SJSA1 (cell line): ENCODE measurements at places on chromosomes 7 and 10.

DNA sequence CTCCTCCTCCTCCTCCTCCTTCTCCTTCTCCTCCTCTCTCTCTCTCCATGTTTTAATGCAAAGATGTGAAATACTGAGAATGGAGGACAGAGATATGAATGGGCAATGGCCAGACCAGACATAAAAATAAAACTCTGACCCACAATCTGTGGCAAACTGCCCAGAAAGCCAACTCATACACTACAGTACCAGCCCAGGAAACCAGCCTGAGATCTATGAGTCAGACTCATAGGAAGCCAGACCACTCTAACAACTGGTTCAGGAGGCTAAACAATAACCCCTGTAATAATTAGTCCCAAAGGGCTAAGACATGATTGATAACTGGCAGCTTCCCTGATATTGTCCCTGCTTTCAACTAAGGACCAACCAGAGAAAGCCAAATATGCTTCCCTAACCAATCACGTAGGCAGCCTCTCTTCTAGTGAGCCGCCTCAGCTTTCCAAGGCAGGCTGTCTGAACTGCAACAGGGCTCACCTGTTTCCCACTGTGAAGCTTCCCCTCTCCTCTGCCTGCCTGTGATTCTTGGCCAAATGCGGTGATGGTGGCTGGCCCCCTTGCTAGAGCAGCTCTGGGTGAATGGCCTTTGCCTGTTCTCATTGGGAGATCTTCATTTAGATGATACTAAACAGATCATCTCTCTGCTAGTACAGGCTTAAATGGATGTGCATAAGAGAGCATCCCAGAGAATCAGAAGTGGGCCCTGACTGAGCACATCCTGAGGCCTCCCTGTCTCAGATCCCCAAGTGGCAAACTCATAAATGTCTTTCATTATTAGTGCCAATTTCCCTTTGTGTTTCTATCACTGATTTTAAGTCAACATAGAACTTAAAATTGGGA, 817.6 kb downstream of the TNS3 start:
- no peak overlapping the region for H3K4me3 ChIP-seq
- peaks cover 18% of the 10 kb centered on the region for H3K4me1 ChIP-seq
- no peaks in the 10 kb centered on the region for H3K36me3 ChIP-seq
- no peaks in the 10 kb centered on the region for H3K27me3 ChIP-seq
- 0 out of 2 replicates have a peak overlapping the region, but pooled peaks have one; percentile 5 for H3K27ac ChIP-seq
- DNase-seq: peak; percentile 90

DNA sequence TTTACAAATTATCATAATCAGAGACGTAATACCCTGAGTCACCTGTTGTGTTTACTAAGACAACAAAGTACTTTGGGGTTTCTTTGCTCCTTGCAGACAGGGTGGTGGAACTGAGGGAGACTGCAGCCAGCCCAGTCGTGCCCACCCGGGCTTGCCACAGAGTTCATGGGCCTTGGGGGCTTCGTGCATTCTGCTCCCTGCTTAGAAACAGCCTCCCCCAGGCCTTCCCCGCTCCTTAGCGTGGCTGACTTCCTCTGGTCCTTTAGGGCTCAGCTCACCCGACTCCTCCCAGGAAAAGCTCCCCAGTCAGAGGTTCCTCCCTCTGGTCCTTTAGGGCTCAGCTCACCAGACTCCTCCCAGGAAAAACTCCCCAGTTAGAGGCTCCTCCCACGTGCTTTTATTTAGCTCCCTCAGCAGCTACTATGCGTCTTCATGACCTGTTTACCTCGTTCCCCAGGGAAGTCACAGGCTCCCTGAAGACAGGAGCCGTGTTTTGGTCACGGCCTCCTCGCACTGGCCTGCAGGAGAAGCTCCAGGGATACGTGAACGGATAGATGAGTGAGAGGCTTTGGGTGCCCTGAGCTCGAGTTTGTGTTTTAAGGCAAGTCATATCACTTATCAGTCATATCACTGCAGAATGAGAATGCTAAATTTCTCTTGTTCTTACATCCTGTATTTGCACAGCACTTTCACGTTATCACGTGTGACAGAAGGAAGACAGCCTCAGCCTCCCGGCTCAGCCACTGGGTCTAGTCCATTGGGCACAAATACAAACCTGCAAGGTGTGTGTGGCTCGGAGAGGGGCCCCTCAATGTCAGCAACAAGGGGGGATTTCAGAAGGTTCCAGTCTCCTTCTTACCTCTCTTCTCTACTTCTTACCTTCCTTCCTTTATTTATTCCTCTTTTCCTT, 52.7 kb upstream of the VIPR2 start:
- H3K27ac ChIP-seq: no peak overlapping the region
- no peak for DNase-seq
- no peaks in the 10 kb centered on the region for H3K27me3 ChIP-seq
- H3K36me3 ChIP-seq: no peaks in the 10 kb centered on the region
- H3K4me1 ChIP-seq: no peaks in the 10 kb centered on the region
- no peak overlapping the region for H3K4me3 ChIP-seq

GRCh38 chr7:145644426-145645134, 472.0 kb upstream of the CNTNAP2 start:
- no peaks in the 10 kb centered on the region for H3K4me1 ChIP-seq
- H3K27ac ChIP-seq: no peak overlapping the region
- DNase-seq: no peak
- no peaks in the 10 kb centered on the region for H3K36me3 ChIP-seq

- peaks cover 12% of the 10 kb centered on the region for H3K36me3 ChIP-seq
- no peaks in the 10 kb centered on the region for H3K4me1 ChIP-seq
- no peak overlapping the region for H3K27ac ChIP-seq
- no peak overlapping the region for H3K4me3 ChIP-seq
- H3K27me3 ChIP-seq: no peaks in the 10 kb centered on the region
Measured at GRCh38 chr7:92496876-92497275, 19.1 kb upstream of the ERVW-1 start.

DNA sequence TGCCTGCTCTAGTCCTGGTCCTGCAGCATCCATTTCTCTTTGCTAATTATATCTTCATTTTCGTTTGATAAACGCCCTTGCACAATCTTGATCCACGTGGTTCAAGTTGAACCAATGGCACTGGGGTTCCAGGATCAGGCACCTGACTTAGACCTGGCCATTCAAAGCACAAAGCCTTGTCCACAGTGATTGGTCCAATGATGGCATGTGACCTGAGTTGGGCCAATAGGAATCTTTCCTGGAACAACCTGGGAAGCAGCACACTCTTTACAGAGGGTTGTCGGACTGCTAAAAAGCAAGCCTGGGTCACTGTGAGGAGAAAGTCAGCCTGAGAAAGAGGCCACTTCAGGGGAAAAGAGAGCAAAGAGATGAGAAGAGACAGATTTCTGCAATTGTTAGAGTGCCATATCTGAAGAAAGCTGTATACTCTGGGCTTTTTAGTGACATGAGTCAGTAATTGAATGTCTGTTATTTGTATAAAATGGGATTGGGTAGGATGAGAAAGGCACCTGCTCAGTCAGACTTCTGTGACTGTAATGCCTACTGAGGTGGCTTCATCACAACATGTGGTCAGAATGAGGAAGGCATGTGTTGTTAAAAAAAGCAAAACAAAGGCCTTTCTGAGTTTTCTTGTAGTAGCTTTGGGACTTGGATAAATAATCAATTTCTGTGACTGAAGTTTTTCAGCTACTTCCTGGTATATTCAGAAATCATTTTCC, 4.4 kb upstream of the STEAP4 start:
- no peaks in the 10 kb centered on the region for H3K4me1 ChIP-seq
- no peak overlapping the region for H3K27ac ChIP-seq
- no peak for DNase-seq
- no peaks in the 10 kb centered on the region for H3K36me3 ChIP-seq

DNA sequence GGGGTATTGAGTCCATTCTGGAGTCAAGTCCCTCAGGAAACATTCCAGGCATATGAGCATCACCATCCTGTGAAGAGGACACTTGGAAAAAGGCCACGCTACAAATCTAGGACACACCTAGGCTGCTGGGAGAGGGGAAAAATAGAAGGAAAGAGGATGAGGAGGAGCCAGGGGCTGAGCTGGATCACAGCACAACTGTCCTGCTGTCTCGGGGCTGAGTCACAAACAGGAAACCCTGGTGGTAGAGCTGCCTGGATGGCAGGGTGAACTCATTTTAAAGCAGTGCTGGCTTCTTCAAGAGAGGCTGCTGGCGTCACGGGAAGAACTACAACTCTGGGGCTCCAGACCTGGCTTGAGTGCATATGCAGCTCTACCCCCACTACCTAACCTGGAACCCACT, 151.5 kb downstream of the RNF216 start:
- no peak overlapping the region for H3K4me3 ChIP-seq
- peaks cover 45% of the 10 kb centered on the region for H3K36me3 ChIP-seq
- H3K27me3 ChIP-seq: no peaks in the 10 kb centered on the region
- no peak overlapping the region for H3K27ac ChIP-seq
- peak; percentile 41 for DNase-seq

DNA sequence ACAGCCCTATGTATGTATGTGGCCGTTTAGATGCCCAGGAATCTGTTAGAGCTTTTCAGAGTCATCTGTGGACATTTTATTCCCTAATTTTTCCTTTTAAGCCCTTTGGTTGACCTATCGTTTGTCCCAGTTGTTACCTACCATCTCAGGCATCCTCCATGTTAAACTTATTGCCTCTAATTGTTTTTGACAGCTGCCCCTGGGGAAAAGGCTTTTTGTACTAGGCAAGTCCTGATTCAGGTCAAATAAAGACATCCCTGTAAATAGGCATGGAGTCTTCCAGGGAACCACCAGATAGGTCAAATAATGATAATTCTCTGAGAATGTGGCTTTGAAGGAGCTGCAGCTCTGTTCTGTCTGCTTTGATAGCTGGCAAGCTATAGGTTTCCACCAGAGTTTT, 87.7 kb upstream of the CYP26C1 start:
- H3K27me3 ChIP-seq: no peaks in the 10 kb centered on the region
- DNase-seq: no peak
- no peak overlapping the region for H3K4me3 ChIP-seq
- no peaks in the 10 kb centered on the region for H3K36me3 ChIP-seq
- peak overlapping the region; percentile 86 for H3K27ac ChIP-seq

DNA sequence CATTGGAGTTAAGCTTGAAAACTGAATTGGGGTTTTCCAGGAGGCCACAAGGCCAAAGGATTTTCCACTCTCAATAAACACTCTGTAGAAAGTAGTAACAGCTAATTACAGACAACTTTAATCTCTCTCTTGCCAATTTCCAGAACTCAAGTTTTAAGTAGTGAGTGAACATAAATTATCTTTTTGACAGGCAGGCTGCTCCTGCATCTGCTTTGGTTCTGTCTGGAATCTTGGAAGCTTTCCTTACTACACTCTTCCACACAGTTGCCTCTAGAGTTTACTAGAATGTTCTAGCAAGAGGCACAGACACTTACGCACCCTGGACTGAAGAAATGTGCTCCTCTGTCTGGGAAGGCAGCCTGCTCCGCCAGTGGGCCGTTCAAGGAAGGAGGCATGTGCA, 90.5 kb upstream of the WAC start:
- no peaks in the 10 kb centered on the region for H3K27me3 ChIP-seq
- no peaks in the 10 kb centered on the region for H3K4me1 ChIP-seq
- no peaks in the 10 kb centered on the region for H3K36me3 ChIP-seq
- H3K27ac ChIP-seq: no peak overlapping the region

DNA sequence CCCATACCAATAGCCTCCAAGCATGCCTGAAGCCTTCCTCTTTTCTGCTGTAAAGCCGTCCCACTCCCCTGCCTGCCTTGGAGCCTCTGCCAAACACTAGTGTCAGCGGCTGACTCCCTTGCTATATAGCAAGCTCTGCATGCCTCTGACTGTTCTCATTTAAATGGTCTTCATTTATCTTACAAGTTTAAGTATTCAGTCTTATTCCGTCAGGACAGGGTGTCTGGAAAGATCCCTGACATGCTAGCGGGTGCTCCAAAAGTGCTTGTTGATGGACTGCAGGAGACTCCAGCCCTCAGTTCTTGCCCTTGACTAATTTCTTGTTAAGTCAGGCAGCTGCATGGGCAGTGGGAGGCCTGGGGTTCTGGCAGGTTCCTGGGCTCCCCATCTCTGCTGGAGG, 298.7 kb downstream of the GFRA1 start:
- no peak for DNase-seq
- no peaks in the 10 kb centered on the region for H3K4me1 ChIP-seq
- no peak overlapping the region for H3K27ac ChIP-seq

DNA sequence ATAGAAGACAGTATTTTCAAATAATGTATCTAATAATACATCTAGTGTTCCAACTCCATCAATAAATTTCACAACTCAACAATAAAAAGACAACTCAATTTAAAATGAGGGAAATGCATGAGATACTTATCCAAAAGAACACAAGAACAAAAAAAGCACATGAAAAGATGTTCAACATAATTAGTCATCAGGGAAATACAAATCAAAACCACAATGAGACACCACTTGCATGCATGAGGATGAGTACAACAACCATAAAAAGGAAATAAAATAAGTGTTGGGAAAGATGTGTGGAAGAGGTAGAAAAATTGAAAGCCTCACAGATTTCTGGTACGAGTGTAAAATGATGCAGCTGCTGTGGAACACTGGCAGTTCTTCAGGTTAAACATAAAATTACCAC, 111.6 kb upstream of the PTPRZ1 start:
- no peaks in the 10 kb centered on the region for H3K36me3 ChIP-seq
- no peak for DNase-seq
- no peak overlapping the region for H3K4me3 ChIP-seq
- no peak overlapping the region for H3K27ac ChIP-seq

GRCh38 chr10:17785276-17785930, 23.7 kb upstream of the MRC1 start:
- H3K27ac ChIP-seq: peak overlapping the region; percentile 50
- H3K4me3 ChIP-seq: no peak overlapping the region
- DNase-seq: no peak
- H3K4me1 ChIP-seq: peaks cover 57% of the 10 kb centered on the region
- no peaks in the 10 kb centered on the region for H3K27me3 ChIP-seq

DNA sequence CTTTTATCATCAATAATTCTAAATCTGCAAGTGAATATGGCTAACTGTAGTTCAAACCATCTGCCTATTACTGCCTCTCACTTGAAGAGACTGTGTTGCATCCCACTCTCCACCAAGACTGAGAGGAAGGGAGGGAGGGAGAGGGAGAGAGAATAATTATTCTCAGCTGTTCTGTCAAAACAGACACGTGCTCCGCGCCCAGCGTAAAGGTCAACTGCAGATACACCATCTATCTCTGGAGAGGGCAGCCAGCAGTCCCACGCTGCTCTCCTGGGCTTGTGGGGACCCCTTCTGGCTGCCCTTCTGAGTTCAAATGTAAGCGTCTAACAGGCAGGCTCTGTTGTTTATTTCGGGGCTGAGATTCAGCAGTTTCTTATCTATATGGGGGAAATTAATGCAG, 625.5 kb upstream of the GALNT17 start:
- H3K27me3 ChIP-seq: no peaks in the 10 kb centered on the region
- H3K4me1 ChIP-seq: no peaks in the 10 kb centered on the region
- H3K36me3 ChIP-seq: no peaks in the 10 kb centered on the region
- no peak for DNase-seq

GRCh38 chr10:10078446-10078845, 939.2 kb upstream of the CELF2 start:
- H3K36me3 ChIP-seq: no peaks in the 10 kb centered on the region
- H3K27ac ChIP-seq: no peak overlapping the region
- H3K27me3 ChIP-seq: no peaks in the 10 kb centered on the region
- H3K4me1 ChIP-seq: no peaks in the 10 kb centered on the region

GRCh38 chr10:110774069-110775019, 97.4 kb upstream of the PDCD4 start:
- no peaks in the 10 kb centered on the region for H3K27me3 ChIP-seq
- DNase-seq: peak; percentile 67
- no peaks in the 10 kb centered on the region for H3K36me3 ChIP-seq
- peak overlapping the region; percentile 75 for H3K27ac ChIP-seq
- H3K4me1 ChIP-seq: peaks cover 23% of the 10 kb centered on the region
- H3K4me3 ChIP-seq: no peak overlapping the region

- H3K27me3 ChIP-seq: no peaks in the 10 kb centered on the region
- no peaks in the 10 kb centered on the region for H3K4me1 ChIP-seq
- H3K27ac ChIP-seq: no peak overlapping the region
- H3K36me3 ChIP-seq: no peaks in the 10 kb centered on the region
- DNase-seq: no peak
Measured at GRCh38 chr10:125599194-125599593, 83.8 kb downstream of the TEX36 start.
